ENCODE measurements at places on chromosomes 7 and 10.
A peak's percentile ranks its signal among the peaks of the same experiment; 100 is the strongest.

GRCh38 chr10:69269761-69270160 lies 8.5 kb upstream of the HK1 start:
- DNase-seq = no peak

DNA sequence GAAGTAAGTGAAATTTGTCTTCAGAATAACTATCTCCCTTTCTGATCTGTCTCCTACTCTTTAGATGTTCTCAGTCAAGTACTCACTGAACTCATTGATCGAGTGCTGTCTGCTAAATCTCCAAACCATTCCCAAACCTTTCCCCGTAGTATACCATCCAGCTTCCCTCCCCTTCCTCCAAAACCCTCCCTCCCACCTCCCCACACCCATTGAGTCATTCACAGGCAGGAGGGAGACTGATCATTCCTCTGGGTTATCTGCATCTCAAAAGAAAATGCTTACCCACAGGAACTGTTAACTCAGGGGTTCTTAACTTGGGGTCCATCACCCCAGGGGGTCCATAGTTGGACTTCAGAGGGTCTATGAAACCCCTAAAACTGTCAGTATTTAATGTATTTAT lies 37.4 kb downstream of the GOT1 start:
- no peak for DNase-seq

DNA sequence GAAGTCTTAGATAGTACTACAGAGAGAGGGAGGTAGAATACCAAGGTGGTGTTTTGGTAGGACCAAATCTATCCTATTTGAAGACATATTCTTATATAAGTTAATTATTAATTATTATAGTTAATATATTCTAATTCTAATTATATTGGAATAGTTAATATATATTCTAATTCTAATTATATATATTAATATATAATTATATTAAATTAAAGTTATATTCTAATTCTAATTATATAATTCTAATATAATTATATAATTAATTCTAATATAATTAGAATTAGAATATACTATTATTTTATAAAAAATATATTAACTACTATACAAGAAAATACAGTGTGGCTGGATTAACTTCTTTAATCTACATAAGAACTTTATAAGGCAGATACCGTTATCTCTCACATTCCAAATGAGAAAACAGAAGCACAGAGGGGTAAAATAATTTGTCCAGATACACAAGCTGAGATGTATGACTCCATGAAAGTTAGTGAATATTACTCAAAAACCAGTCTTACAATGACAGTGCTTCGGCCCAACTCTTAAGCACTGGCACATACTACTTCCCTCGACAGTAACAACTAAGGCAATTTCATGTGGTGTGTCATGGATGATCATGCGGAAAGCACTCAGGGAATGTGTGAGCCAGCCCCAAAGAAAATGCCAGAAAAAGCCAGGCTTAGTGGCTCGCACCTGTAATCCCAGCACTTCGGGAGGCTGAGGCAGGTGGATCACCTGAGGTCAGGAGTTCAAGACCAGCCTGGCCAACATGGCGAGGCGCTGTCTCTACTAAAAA lies 42.6 kb downstream of the TYW1B start:
- DNase-seq = no peak

DNA sequence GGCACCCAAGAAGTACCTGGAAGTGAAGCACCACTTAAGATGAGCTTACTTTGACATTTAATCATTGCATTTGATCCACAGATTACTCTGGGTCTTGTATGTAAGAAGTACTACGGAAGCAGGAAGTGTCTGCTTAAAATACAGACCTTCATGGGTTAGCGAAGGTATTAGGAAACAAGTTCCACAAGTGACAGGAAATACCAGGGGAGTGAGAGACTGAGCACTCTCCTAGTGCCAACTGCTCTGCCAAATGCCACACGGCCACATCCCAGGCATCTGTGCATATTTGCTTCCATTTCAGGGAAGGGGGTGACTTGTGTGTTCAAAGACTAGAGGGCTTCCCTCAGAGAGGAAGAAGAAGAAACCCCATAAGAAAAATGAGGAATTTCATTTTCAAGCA lies 57.2 kb upstream of the ANK3 start:
- DNase-seq = peak; percentile 46

DNA sequence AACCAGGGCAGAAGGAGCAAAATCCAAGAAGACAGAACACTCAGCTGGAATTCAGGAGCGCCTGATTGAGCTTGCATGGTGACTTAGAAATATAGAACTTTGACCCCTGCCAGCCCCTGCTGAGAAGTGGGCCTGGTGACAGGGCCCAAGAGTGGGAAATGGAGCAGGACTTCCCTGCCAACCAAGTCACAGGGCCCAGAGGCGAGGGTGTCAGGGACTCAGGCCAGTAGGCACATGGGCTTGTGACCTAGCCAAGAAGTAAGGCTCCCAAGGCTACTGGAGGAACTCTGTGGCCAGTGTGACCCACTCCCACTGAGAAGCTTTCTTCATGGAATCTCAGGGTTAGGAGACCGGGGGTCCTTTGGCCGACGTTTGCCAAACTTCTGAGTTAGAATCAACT lies 31.9 kb downstream of the LRRC20 start:
- DNase-seq = no peak

GRCh38 chr10:59577984-59578383 lies 131.7 kb downstream of the SLC16A9 start:
- no peak for DNase-seq

GRCh38 chr7:107559864-107560263 lies 3.9 kb downstream of the COG5 start:
- peak; percentile 42 for DNase-seq

GRCh38 chr7:28354601-28355402 lies 57.5 kb upstream of the CREB5 start:
- DNase-seq = peak; percentile 100

All from RPMI7951 (cell line).